Activated T-helper 1 cell treated with anti-CD3 and anti-CD28 coated beads, Interleukin-2, amount 50 U/mL, for 16 hours (primary cell): ENCODE measurements at places on chromosomes 11 and 22.

GRCh38 chr11:7690648-7691047 is 15.6 kb downstream of the OVCH2 start:
- no peak for DNase-seq

DNA sequence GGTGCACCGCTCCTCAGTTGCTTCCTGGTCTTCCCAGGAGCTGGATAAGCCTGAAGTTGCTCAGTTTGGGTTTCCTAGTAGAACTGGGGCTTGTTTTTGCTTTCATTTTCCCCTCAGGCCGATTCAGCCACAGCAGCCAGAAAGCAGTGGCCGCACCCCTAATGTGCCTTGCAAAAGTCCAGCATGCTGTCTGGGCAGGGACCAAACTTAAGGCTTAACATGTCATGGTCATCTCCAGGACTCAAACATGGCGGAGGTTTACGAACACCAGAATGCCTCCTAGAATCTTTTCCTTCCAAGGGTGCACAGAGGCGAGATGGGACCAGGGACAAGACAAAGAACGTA is 2.5 kb downstream of the GNG3 start:
- no peak for DNase-seq

GRCh38 chr11:46337626-46338345 is 9.5 kb upstream of the DGKZ start:
- no peak for DNase-seq

GRCh38 chr22:48845356-48845936 is 982.2 kb downstream of the BRD1 start:
- DNase-seq = no peak

- peak; percentile 39 for DNase-seq
Measured at GRCh38 chr11:74019860-74020259, 11.0 kb upstream of the UCP3 start.

- DNase-seq = no peak
Measured at GRCh38 chr11:61776561-61777075, 15.8 kb downstream of the TMEM258 start.

- no peak for DNase-seq
Measured at GRCh38 chr11:119406005-119406404, 17.0 kb downstream of the THY1 start.

- DNase-seq = no peak
Measured at GRCh38 chr22:19453718-19454117, 6.2 kb upstream of the C22orf39 start.

DNA sequence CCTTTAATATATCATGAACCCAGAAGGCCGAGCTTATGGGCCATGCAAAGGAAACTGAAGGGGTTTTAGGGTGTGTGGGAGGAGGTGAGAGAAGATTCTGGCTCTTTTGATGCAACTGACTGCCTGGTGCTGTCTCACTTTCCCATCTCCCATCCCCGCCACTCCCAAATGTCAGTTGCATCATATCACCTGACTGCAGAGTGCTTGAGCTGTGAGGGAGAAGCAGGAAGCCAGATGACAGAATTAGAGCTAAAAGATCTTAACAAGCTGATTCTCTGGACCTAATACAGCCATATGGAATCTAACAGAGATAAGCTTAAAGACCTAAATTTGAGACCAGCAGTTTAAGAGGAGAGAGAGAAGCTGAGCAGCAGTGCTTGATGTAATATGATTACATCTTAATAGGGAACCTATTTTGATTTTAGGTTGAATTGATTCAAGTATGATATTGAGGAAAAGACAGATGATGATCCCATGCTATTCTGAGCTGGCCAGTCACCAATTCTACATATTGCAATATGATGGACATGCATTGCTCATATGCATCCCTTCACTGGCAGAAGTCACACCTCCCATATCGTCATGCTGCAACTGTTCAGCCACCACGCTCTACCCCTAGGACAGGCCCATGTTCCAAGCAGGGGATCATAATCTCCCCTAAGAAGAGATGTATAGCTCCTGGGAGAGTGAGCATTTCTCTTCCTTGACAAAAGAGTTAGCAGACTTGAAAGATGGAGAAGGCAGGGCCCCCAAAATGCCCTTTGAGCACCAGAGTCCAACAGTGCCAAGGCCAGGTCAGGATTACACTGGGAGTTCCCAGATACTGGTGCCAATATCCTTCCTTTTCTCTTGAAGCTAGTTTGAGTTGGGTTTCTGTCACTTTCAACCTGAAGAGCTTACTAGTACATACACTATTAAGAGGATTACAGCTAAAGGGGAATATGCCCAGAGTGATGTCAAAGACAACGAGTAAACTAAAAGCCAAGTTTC is 44.9 kb downstream of the PLEKHA7 start:
- no peak for DNase-seq

- DNase-seq = no peak
Measured at GRCh38 chr22:20013382-20013871, 3.2 kb downstream of the ARVCF start.

- DNase-seq = no peak
Measured at GRCh38 chr11:124646148-124646547, 23.5 kb downstream of the TBRG1 start.

- no peak for DNase-seq
Measured at GRCh38 chr11:77525455-77526091, 51.7 kb upstream of the PAK1 start.

DNA sequence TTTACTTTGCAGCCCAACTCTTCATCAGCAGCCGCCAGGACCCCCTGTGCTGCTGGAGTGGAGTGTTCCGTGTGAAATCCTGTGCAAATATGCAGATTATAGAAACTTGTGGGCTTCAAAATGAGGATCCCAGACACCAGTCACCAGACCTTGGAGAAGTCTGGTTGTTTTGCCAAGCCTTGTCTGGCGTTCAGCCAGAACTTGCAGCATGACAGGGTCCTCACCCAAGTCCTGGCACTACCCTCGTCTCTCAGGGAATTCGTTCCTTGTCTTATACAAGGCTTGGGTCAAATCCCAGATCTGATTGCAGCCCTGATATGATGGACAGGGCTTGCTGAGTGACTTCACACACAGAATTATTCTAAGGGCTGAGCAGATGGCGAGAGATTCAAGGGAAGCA is 18.9 kb downstream of the SHISAL1 start:
- DNase-seq = no peak

GRCh38 chr11:14290422-14290821 is 68.6 kb downstream of the RRAS2 start:
- DNase-seq = no peak

GRCh38 chr11:70368961-70369360 is 29.4 kb upstream of the CTTN start:
- no peak for DNase-seq

DNA sequence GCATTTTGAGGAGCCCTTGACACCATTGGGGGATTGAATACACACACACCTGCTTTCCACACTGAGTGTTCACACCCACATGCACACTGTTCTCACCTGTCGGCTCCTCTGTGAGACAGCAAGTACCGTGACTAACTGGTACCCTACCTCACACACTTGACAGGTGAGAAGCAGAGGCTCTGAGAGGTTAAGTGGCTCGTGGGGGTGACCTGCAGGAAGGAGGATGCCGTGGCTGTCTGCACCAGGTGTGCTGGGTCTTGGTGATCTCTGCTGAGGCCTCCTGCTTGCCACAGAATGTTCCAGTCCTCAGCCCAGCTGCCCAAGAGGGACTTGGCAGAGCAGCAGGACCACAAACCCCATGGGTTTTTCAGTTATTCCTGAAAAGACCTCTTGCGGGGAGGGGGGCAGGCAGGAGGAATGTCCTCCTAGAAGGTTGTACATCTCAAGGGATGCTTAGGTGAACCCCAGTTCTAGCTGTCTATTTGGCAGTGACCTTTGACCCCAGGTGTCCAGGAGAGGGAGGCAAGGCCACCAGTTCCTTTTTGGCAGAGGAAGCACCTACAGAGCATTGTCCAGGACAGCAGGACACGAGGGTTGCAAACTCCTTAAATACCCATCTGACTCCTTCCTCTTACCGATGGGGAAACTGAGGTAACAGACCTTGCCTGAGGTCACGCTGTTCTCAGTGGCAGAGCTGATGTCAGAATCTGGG is 66.0 kb downstream of the SHISAL1 start:
- DNase-seq = no peak

GRCh38 chr11:19651028-19651427 is 61.6 kb upstream of the NAV2 start:
- DNase-seq = no peak

GRCh38 chr11:1750481-1750839 is at the start of gene IFITM10:
Gene IFITM10 (minus strand): TSS chr11:1750595. CDS start chr11:1750442, 153 bp downstream.
- no peak for DNase-seq

- no peak for DNase-seq
Measured at GRCh38 chr11:59172345-59173079, 580 bp downstream of the DTX4 start.
